Fibroblast of mammary gland (primary cell): ENCODE measurements at places on chromosomes 3 and 15.

- no peak for DNase-seq
These were observed 37.3 kb downstream of the CACNA2D2 start for GRCh38 chr3:50466177-50466576.

DNA sequence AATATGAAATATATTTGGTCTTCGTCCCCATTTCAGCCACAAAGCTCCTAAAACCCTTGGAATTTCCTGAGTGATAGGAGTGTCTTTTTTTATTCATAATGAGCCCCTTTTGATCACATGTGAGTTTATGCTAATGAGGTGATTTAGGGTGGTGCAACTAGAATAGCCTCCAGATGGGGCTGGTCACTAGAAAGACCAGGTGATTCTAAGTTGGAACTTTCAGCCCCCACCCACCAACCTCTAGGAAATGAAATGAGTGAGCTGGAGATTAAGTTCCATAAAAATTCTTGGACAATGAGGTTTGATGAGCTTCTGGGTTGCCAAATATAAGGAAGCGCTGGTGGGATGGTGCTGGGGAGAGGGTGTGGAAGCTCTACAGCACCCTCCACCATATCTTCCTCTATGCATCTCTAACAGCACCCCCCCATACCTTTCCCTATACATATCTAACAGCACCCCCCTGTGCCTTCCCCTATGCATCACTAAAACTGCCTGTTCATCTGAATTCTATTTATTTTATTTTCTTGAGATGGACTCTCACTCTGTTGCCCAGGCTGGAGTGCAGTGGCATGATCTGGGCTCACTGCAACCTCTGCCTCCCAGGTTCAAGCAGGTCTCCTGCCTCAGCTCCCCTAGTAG, 2.1 kb upstream of the SMCO1 start:
- no peak for DNase-seq

DNA sequence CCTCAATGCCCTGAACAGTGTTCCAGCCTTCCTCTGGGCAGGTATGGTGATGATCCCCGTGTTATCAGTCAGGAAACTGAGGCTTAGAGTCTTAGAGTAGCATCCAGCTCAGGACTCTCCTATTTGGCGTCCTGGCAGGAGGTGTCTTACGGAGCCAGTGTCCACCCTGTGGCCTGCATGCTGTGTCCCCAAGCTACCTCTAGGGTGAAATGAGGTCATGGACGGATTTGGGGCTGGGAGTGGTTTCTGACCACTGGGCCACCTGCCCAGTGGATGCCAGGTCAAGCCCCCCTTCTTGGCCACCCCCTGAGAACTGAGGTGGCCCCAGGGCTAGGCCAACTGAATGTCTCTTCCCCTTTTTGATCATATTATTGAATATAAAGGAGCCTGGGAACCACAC, 27.2 kb upstream of the SLC6A6 start:
- no peak for DNase-seq

DNA sequence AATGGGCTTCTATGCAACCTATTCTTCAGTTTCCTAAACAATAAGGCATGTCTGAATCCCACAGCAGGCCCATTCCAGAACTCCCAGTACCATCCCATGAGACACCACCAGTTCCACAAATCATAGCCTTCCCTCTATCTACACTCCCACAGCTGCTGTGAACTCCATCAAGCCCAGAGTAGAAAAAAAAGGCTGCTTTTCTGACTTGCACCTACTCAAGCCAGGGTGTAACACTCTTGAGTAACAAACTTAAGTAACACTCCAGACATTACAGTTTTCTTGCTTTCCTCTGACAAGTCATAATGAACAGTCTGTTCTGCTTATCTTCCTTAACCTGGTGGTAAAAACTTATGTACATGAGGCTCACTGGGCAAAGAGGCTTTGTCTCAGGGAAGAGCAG, 283.1 kb downstream of the NFKBIZ start:
- DNase-seq = peak; percentile 62

DNA sequence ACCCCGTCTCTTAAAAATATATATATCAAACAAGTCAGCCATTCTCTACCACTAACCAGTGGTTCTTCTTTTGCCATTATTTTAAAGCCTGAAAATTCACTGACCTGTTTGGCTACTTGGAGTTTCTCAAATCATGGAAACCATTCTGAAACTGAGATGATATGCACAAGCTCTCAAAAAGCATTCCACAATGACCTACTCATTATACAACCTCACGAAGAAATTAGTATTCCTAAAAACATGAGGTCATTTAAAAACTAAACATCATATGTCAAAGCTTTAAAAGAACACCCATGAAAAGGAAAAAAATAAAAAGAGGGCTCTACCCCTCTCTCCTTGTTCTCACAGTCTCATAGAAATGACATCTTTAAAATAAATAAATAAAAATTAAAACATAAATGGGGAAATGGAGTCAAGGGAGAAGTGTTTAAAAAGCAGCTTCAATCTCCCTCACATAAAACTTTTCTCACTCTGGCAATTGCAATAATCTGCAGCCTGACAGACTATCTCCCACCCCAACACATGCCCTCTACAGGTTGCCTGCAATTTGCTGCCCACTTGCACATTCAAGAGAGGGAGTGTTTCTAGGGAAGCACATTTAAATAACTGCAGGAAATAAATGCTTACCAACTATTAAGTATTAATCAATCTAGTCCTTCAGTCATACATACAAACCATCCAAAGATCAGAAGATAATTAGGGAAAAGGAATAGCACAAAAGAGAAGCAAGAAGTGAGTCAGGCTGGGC, 73.3 kb downstream of the TRANK1 start:
- DNase-seq = no peak

GRCh38 chr3:43005981-43006380, 26.9 kb downstream of the GASK1A start:
- DNase-seq = no peak

GRCh38 chr3:71917545-71917944, 132.6 kb upstream of the PROK2 start:
- DNase-seq = no peak

DNA sequence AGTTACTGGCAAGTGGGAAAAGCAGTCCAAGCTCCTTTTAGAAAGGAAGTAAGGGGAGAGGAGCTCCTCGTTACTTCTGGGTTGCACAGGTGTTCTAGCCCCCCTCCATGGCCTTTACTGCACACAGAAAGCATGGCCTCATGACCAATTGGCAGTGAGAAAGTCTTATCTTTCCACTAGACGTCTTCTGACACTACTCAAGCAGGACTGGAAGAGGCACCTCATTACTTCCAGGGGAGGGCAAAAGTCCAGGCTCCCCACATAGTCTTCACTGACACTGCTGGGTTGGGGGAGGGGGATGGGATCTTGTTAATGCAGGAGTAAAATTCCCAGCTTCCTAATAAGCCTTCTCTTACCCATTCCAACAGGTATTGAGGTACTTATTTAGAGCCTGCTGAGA, 27.6 kb upstream of the TM2D3 start:
- DNase-seq = no peak

- DNase-seq = peak; percentile 90
These were observed 63.8 kb downstream of the GTPBP8 start for GRCh38 chr3:113054552-113054951.

- DNase-seq = no peak
These were observed 108.8 kb downstream of the XXYLT1 start for GRCh38 chr3:195162033-195162669.

GRCh38 chr15:70863450-70864218, 9.7 kb upstream of the LARP6 start:
- DNase-seq = peak; percentile 85

DNA sequence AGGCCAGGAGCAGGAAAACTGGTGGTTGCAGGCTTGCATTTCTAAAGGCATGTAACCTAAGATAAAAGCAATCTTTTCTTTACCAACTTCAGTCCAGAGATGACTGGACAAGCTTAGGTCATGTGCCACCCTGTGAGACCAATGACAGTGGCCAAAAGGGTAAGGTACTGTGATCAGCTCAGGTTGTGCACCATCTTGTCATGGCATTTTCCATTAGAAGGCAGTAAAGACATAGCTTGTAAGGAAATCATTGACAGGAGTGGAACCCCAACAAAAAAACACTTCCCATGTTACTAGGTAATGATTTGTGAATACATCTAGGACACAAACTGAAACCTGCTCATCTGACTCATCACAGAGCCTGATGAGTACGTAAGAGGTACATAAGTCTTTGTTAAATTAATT, 35.2 kb downstream of the SSR3 start:
- no peak for DNase-seq

DNA sequence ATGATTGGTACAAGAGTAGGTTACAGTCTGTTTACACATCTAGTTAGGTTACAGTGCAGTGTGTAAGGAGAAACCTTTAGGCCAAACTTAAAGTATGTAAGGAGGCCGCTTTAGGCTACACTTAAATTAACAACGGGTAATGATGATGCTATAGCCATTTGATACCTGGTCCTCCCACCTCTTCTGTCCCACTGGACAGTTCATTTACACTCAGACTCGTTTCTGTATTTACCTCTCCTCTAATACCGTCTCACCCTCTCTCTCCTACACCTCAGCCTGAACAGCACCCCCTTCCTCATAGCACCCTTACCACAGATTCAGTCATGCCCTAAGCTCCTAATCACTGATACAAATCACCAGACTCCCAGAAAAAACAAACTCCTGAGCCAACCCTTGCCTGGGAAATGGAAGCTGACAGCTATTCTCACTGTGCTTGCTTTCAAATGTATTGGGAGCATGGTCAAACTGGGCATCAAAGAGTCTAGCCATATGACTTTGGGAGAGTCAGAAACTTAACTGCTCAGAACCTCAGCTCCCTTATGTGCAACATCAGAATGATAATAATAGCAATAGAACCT, 241.3 kb upstream of the SETMAR start:
- no peak for DNase-seq

GRCh38 chr15:63075015-63075983, 32.8 kb downstream of the TPM1 start:
- DNase-seq = peak; percentile 29

DNA sequence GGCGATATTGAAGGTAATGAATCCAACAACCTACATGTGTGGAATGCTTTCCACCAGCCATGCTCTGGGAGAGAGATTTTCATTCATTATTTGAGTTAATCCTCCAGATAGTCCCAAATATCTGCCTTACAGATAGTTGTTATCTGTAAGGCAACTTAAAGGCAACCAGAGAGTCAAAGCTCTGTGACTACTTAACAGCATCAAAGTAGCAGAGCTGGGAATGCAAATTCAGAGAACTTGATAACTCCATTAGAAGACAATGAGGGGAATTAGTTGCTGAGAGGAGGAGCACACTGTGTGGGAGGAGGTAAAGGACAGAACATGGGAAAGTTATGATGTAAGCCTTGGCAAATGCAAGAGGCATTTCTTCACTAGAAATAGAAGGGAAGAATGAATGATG, 10.5 kb upstream of the CRBN start:
- peak; percentile 7 for DNase-seq

GRCh38 chr15:51483520-51483919, 139.1 kb downstream of the DMXL2 start:
- no peak for DNase-seq

DNA sequence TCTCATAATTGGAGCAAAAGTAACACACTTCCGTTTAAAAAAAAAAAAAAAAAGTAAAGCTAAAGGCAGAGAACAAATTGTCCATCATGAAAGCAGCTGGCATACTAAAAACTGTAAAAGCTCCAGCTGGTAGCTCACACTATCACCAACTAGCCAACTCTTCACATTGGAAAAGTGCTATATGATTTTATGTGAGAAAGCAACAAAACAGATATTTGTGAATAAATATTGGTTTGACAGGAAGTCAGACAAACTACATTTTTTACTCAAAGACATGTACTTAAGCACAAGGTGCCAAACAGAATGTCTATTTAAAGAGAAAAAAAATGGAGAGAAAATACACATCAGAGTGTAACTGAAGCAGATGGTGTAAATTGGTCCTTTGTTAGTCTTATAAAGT, 231.2 kb upstream of the CADM2 start:
- DNase-seq = no peak

GRCh38 chr15:33369941-33370622, 59.3 kb downstream of the RYR3 start:
- no peak for DNase-seq

- peak; percentile 59 for DNase-seq
These were observed 28.4 kb downstream of the CRTC3 start for GRCh38 chr15:90558171-90558573.

- DNase-seq = no peak
These were observed 54.3 kb downstream of the NTRK3 start for GRCh38 chr15:88202231-88202630.

DNA sequence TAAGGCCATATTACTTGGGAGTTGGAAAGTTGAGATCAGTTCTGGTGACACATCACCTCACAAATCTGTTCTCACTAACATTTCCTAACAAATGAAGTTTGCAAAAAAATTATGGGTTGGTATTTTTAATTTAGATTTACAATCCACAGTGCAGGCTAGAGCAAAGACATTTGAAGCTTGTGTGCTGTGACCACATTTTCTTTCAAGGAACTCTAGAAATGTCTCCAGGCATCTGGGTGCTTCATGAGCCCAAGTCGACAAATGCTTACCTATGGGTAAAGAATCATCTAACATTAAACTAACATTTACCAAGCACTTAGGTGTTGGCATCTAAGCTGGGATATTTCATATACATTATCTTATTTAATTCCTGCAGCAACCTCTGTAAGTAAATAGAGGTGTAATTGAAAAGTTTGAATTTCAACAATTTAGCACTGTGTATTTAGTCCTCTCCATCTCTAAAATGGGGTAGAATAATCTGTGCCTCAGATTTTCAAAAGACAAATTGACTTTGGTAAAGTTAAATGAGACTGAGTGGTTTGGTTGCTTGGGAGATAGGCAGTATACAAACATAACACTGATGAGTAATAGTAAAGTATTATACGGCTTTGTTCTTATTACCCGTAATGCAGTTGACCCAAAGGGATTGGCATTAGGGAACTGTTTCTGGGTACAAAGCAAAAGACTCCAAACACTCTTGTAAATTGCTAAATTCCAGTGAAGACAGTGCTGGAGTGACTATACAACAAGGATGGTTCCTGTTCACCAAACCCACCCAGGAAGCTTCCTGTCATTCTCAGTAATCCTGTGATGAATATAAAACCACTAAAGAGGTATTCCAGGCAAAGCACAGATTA, 162.5 kb downstream of the TPRG1 start:
- peak; percentile 17 for DNase-seq

- DNase-seq = no peak
These were observed 163.2 kb upstream of the P2RY1 start for GRCh38 chr3:152671446-152672319.

DNA sequence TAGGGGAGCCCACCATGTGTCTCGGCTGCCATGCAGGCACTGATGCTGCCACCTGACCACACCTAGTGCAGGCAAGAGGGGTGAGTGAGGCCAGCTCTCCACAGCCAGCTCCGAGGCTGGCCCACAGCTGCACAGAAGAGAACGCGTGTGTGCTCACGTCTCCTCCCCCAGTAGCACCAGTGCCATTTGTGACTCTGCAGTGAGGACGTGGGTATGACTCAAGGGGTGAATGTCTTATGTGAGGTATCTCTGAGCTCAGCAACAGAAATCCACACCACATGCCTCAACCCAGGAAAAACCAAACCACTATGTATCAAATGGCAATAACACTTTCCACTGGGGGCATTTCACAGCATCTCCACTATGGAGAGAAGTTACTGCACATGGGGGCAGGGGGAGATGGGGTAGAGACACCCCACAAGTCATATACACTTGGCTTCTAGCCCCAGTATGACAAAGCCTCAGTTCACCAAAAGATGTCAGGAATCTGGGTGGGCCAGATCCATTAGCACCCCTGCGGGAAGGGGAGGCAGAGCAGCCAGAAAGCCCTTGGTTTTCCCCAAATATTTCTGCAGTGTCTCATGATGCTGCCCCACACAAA, 87.6 kb downstream of the LRIG1 start:
- peak; percentile 96 for DNase-seq

GRCh38 chr15:64637412-64637811, 138.0 kb downstream of the RBPMS2 start:
- no peak for DNase-seq

- peak; percentile 89 for DNase-seq
These were observed 107.7 kb downstream of the IGF2BP2 start for GRCh38 chr3:185717121-185717520.
